ENCODE measurements at places on chromosomes 5 and 9. TPM values are rescaled to one million over a fixed set of nuclear protein-coding genes. Genes with fewer than 3 reads are reported as not detected.

FCHSD1 gene
- 24.9 TPM for total RNA-seq

SLCO6A1 gene
- total RNA-seq: not detected

COL15A1 gene
- 0.74 TPM for total RNA-seq

CATSPER3 gene
- 0.07 TPM for total RNA-seq

DNA sequence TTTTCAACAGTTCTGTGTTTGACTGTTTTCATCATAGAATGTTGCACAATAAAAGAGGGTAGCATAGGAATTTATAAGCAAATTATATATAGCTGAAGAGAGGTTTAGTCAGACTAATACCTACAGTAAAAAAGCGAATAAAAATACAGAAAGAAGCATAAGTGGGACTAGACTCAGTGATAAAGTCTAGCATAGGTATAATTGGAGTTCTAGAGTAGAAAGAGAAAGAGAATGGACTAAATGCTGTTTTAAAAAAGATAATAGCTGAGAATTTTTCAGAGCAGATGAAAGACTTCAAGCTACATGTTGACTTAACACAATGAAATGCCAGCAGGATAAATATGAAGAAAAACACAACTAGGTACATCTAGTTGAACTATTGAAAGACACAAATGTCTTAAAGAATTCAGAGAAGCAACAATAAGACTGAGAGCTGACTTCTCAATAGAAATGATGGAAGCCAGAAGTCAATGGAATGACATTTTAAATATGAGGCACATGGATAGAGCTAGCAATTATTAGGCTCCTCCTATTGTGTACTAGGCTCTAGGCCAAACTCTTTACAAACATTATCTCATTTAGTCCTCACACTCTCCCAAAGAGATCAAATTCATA lies 573.9 kb downstream of the ZNF608 start:
- no peak overlapping the region for H3K4me3 ChIP-seq
- H3K36me3 ChIP-seq: no peaks in the 10 kb centered on the region
- no peak overlapping the region for H3K27ac ChIP-seq
- H3K4me1 ChIP-seq: no peaks in the 10 kb centered on the region

DNA sequence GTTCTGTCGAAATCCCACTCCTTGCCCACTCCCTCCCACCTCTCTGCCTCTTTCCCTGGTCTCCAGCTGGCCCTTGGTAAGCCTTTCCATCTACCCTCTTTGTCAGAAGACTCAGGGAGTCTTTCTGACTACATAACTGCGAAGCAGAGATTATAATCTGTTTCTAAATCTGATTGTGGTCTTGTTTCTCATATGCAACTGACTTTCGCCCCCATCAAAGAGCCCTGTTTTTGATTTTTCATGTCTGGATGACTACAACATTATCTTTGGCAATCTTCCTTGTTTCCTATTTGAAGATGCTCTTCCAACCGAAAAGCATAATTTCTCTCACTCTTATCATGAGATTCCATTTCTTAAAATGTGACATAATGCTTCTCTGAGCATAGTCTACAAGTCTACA lies 218.2 kb upstream of the ADAMTSL1 start:
- H3K4me1 ChIP-seq: no peaks in the 10 kb centered on the region
- no peak overlapping the region for H3K4me3 ChIP-seq
- no peak for DNase-seq
- H3K27ac ChIP-seq: no peak overlapping the region
- H3K27me3 ChIP-seq: no peaks in the 10 kb centered on the region

- H3K4me3 ChIP-seq: no peak overlapping the region
- H3K27ac ChIP-seq: no peak overlapping the region
- no peaks in the 10 kb centered on the region for H3K27me3 ChIP-seq
- H3K4me1 ChIP-seq: no peaks in the 10 kb centered on the region
- DNase-seq: no peak
Measured at GRCh38 chr9:29882767-29883166, 2309.5 kb upstream of the C9orf72 start.

GRCh38 chr5:38613490-38613889 lies 57.0 kb upstream of the LIFR start:
- no peaks in the 10 kb centered on the region for H3K27me3 ChIP-seq
- DNase-seq: no peak
- H3K36me3 ChIP-seq: no peaks in the 10 kb centered on the region
- no peak overlapping the region for H3K4me3 ChIP-seq
- H3K4me1 ChIP-seq: peaks cover 23% of the 10 kb centered on the region
- H3K27ac ChIP-seq: no peak overlapping the region

DNA sequence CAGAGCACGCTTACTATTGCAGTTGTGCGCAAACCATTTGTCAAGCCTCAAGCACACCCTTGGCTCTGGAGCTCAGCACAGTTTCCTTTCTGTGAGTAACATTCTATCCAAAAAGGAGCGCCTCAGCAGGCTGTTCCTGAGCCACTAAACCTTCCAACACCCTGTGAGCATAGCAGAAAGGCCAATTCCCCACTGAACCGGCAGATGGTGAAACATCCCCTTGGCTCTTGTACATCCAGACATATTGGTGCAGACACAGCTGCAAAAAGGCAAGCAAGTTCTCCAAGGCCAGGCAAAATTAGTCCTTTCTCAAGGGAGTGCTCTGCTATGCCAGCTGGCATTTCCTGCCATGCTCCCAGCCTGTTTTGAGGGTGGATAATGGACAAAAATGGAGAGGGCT lies 44.1 kb upstream of the CEMIP2 start:
- no peak overlapping the region for H3K4me3 ChIP-seq
- H3K36me3 ChIP-seq: no peaks in the 10 kb centered on the region
- H3K27me3 ChIP-seq: no peaks in the 10 kb centered on the region
- H3K27ac ChIP-seq: no peak overlapping the region

DNA sequence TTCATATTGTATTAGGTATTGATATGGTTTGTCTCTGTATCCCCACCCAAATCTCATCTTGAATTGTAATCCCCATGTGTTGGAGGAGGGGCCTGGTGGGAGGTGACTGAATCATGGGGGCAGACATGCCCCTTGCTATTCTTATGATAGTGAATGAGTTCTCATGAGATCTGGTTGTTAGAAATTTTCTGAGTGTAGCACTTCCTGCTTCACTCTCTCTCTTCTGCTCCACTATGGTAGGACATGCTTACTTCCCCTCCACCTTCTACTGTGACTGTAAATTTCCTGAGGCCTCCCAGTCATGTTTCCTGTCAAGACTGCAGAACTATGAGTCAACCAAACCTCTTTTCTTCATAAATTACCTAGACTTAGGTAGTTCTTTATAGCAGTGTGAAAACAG lies 187.4 kb upstream of the SLC24A2 start:
- H3K4me3 ChIP-seq: no peak overlapping the region
- H3K4me1 ChIP-seq: peaks cover 14% of the 10 kb centered on the region
- H3K27me3 ChIP-seq: no peaks in the 10 kb centered on the region

DNA sequence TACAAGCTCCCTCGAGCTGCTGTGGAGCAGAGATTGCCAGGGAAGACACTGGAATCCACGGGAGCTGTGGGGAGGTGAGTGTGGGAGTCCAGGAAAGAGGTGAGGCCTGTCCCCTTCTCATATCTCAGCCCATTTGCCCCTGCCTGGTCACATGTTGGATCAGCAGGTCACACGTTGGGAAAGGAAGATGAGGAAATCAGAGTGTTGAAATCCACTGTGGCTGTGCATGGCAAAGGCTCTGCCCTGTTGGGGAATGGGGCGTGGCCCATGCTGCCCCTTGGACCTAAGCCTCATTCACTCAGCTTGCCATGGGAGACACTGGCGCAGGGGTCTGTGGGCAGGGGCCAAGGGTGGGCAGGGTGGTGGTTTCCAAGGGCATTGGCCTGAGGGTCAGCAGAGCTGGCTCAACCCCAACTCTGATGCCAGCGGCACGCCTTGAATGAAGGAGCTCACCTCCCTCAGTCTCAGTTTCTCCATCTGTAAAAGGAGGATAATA lies 85.4 kb upstream of the CPEB4 start:
- no peak overlapping the region for H3K27ac ChIP-seq
- H3K36me3 ChIP-seq: no peaks in the 10 kb centered on the region
- H3K4me3 ChIP-seq: no peak overlapping the region
- H3K4me1 ChIP-seq: peaks cover 6% of the 10 kb centered on the region
- peak; percentile 82 for DNase-seq

- no peaks in the 10 kb centered on the region for H3K36me3 ChIP-seq
- no peak overlapping the region for H3K4me3 ChIP-seq
- DNase-seq: peak; percentile 23
- H3K4me1 ChIP-seq: no peaks in the 10 kb centered on the region
- no peaks in the 10 kb centered on the region for H3K27me3 ChIP-seq
Measured at GRCh38 chr5:87127956-87128687, 139.6 kb upstream of the RASA1 start.

DNA sequence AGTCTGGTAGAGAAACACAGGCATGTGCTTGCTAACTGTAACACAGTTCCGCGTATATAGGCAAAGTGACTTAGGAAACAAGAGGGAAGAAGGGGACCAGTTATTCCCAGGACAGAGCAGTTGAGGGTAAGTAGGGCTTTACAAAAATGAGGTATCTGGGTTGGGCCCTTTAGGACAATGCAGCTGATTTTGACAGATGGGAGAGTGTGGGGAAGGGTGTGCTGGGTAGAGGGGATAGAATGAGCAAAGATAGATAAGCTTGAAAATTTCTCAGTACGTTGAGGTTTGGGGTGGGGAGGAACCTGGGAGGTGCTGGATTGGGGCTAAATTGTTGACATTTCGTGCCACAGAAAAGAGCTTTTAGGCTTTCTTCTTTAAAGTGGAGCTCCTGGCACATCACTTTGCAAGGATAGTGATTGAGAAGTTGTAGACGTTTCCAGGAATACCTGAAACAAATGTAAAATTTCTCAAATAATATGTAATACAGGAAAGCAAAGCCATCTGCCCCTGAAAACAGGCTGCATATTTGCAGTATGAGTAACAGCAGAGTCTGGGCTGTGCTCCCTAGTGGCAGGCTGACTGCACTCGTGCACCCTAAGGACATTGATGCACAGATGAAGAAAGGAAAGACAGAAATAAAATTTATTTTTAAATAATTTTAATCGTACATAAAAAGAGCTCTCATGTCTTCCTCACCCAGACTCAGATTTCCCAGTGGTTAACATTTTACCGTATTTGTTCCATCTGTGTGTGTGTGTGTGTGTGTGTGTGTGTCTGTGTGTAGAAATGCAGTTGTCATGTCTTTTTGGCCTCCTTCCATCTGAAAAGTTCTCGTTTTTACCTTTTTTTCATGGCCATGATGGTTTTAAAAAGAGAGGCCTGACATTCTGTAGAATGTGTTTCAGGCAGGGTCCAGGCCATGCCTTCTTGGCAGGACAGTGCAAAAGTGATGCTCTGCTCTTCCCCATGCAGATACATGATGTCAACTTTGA lies 144.9 kb upstream of the DMRT1 start:
- DNase-seq: peak; percentile 70
- H3K27me3 ChIP-seq: no peaks in the 10 kb centered on the region
- H3K27ac ChIP-seq: no peak overlapping the region
- peaks cover 11% of the 10 kb centered on the region for H3K4me1 ChIP-seq

DNA sequence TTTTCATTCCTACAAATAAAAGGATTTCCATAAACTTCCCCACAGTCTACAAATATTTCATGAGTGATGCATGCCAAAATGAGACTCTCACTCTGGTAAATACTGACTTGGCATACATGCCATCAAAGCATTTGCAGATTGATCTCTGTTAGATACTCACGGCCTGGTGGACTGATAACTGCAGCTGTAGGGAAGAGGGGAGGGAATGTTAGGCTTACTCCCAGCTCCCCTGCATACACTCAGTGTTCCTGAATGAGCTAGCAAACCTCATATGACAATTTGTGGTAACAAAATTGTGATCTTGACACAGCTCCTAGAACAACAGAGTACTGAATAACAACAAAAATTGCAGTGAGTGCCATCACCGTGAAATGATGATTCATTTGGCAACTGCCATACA lies 435.3 kb downstream of the NR2F1-AS1 start:
- H3K4me3 ChIP-seq: no peak overlapping the region
- DNase-seq: no peak
- no peak overlapping the region for H3K27ac ChIP-seq
- no peaks in the 10 kb centered on the region for H3K4me1 ChIP-seq
- H3K27me3 ChIP-seq: peaks cover 55% of the 10 kb centered on the region

- no peak for DNase-seq
- no peaks in the 10 kb centered on the region for H3K36me3 ChIP-seq
- no peaks in the 10 kb centered on the region for H3K27me3 ChIP-seq
- H3K4me1 ChIP-seq: no peaks in the 10 kb centered on the region
Measured at GRCh38 chr9:127161081-127161624, 38.7 kb upstream of the ANGPTL2 start.

DNA sequence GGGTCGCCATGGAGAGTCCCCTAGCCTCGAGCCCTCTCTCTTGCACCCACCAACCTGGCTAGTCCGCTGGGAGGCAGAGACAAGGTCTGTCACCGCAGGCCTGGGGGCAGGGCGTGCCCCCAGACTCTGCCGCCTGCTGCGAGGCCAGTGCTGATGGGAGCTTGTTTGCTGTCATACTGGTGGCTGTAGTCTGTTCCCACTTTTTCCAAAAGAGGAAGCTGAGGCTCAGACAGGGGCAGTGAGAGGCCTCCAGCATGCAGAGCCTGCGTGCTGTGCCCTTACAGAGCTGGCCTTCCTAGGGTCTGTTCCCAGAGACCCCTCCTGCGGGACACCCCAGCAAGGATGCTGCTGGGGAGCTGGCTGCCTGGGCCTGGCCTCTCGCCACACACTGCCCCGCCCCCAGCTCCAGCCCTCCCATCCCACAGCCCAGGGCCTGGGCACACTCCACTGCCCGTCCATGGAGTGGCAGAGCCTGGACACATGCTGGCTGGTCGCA lies 21.0 kb upstream of the SUSD3 start:
- H3K27ac ChIP-seq: no peak overlapping the region
- DNase-seq: no peak
- H3K27me3 ChIP-seq: no peaks in the 10 kb centered on the region
- no peaks in the 10 kb centered on the region for H3K4me1 ChIP-seq
- no peak overlapping the region for H3K4me3 ChIP-seq
- no peaks in the 10 kb centered on the region for H3K36me3 ChIP-seq

DNA sequence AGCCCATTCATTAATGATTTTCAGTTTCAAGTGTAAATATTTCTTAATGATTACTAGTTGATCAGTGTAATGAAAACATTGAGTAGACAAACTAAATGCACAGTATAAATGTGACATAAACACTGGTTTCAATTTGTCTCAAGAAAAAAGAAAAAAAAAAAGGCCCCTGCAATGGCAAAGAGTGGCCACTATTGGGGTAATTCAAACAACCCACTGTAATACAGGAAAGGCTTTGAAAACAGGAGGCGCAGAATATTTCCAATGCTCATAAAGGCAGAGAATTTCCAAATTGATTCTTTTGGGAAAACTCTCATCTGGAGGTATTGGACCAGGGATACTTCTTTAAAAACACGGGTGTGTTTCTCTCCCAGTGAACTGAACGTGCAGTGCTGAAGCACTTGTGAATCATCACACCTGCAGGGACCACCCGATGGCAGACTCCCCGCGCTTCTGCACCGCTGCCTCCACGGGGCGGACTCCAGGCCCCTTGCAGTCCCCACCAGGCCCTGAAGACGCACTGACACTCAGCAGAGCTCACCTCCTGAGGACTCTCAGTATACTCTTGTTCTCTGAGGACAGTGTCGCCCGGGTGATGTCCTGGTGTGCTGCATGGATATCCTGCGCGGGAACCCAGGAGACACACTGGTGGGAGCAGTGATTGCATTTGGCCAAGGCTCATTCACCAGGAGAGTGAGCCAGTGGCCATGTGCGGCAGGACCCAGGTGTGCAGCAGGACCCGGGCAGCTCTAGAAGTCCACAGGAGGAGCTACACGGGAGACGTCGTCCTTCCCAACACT lies 227.6 kb upstream of the IRX4 start:
- no peak overlapping the region for H3K27ac ChIP-seq
- no peak for DNase-seq
- H3K27me3 ChIP-seq: no peaks in the 10 kb centered on the region
- no peaks in the 10 kb centered on the region for H3K4me1 ChIP-seq
- H3K36me3 ChIP-seq: no peaks in the 10 kb centered on the region

- H3K4me3 ChIP-seq: no peak overlapping the region
- no peak overlapping the region for H3K27ac ChIP-seq
- no peaks in the 10 kb centered on the region for H3K27me3 ChIP-seq
- H3K4me1 ChIP-seq: no peaks in the 10 kb centered on the region
- DNase-seq: no peak
Measured at GRCh38 chr5:107231191-107231590, 439.5 kb downstream of the EFNA5 start.

Data from cardiac muscle cell (in vitro differentiated cells and primary cell).